ENCODE measurements at places on chromosomes 12 and 14.

DNA sequence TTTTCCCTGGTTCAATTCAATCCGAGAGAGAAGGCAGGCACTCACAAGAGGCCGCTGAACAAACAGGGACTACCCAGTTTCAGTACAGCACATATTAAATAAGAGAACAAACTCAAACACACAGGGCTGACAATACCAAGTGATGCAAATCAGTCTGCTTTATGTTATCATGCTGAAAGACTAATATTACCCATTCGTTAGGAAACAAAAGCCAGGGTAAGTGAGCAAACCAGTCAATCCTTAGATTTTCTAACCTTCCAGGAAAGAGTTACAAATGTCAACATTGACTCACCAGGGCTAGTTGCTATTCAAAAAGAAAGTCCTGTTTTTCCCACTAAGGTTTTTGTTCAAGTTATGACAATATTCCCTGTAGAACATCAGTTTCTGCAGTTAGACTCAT, 246.2 kb downstream of the C12orf42 start:
- DNase-seq = no peak

GRCh38 chr12:38669081-38669480, 236.3 kb downstream of the CPNE8 start:
- no peak for DNase-seq

- no peak for DNase-seq
These were observed 97.1 kb downstream of the MYF5 start for GRCh38 chr12:80813820-80814219.

DNA sequence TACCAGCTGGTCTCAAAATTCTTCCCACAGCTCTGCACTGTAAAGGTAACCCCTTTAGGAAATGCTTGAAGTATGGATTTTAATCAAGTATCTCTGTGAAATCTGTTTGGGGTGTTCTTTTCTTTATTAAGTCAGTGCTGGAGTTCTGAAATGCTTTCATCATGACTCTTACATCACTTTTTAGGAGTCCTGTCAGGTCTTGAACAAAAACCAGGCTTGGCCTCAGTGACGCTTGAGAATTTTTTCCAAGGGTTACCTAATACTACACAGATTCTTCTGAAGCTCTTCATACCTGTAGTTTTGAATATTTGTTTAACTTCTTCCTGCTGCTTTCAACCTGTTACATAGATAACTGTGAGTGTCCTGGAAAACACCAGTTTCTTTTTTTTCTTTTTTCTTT, 47.0 kb upstream of the KCNH3 start:
- DNase-seq = no peak

DNA sequence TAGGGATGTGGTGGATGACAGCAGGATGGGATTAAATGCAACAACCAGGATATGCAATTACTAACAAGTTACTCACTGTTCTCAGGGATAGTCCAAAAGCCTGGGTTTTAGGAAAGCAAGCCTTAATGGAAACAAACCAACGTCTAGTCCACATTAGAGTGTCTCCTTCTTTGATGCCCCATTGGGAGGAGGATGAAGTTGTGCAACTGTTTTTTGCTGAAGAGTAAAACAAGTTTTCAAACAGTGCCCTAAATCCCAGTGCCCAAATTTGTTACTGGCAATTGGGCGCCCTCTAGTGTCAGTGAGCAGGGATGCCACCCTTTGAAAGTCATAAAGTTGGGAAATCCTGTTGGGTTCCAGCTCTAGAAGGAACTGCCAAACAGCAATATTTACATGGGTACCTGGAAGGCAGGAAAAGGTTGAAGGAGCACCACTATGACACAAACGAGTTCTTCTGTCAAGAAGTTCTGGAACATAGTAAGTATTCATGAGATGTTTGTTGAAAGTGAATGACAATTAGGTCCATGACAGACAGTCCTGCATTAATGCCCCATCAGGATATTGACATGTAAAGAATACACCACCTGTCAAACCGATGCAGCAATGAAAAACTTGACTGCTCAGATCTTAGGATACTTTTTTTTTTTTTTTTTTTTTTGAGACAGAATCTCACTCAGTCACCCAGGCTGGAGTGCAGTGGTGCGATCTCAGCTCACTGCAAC, 11.1 kb upstream of the DPF3 start:
- DNase-seq = no peak
